Fibroblast of the conjunctiva (primary cell): ENCODE measurements at places on chromosomes 1 and 21.

DNA sequence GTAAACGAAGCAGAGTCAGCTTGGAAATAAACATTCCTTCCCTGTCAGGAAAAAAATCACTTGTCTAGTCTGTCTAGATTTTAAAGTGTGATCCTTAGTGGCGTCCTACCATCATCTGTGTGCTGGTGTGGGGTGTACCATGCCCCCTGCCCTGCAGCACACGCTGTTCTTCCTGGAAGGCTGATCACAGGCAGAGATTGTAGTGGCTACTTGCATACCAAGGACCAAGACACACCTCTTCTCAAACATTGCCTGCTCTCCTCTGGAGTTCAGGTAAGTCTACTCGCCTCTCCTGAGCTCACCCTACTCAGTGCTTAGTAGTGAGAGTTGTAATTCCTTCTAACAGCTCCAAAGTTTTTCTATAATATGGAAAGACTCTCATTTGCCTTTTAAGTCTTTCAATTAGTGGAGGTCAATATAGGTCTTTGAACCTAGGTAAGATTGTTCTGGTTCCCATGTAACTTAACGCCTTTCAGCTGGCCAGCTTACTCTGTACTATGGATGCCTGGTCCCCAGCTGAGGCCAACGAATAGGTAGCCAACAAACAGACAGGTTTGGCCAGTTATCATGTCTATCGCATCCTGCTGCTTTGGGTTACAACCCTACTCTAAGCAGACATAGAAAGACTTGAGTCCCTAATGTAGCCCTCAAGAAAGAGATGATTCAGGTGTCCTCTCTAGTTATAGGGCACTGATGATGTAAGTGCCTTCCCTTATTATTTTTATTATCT lies 55.4 kb downstream of the XCL1 start:
- DNase-seq = no peak

GRCh38 chr1:150021191-150021694 lies 10.7 kb upstream of the OTUD7B start:
- no peak for DNase-seq

- DNase-seq = no peak
Observed at GRCh38 chr21:34186109-34186719, 112.8 kb downstream of the MRPS6 start.

GRCh38 chr1:40301066-40301465 lies 16.0 kb downstream of the COL9A2 start:
- DNase-seq = no peak
